ENCODE measurements at places on chromosomes 2 and 18.

- no peak for DNase-seq
Measured at GRCh38 chr18:66630831-66631230, 26.9 kb upstream of the CDH19 start.

- DNase-seq: no peak
Measured at GRCh38 chr2:170502361-170503130, 212.6 kb upstream of the SP5 start.

- no peak for DNase-seq
Measured at GRCh38 chr2:98805412-98806171, 74.7 kb upstream of the MGAT4A start.

DNA sequence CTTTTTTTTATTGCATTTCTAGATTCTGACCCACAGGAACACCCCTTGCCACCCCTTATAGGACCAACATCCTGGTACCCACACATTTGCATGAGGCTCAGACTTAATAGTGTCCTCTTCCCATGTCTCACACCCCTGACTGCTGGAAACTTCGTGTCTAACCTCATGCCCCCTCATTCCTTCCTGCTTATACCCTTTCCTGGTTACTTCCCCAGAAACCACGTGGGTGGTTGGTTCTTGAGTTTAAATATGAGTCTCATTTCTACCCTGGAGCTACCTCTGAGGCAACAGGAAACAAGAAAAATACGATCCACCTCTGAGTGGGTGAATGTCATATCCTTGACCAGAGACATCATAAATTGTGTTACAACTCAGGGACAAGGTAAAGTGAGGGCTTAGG lies 1.6 kb downstream of the TNP1 start:
- DNase-seq: no peak

- DNase-seq: peak; percentile 31
Measured at GRCh38 chr2:27049422-27050280, 1.8 kb upstream of the AGBL5 start.

DNA sequence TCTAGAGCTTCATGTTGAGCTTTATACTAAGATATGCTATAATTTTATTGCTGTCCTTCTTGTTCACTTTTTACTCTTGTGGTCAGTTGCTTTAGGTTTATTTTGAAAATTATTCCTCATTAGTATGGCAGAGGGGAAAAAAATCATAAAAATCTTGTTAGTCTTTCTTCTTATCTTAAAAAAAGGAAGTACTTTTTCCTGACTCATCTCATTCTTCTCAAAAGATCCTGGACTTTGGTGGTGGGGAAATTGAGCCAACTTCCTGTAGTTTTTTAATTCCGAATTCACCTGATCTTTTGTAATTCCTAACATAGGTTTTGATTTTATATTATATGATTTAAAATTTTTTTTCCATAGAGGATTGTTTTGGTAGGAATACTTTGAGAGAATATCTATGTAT lies 3.8 kb downstream of the SLC4A1AP start:
- no peak for DNase-seq

DNA sequence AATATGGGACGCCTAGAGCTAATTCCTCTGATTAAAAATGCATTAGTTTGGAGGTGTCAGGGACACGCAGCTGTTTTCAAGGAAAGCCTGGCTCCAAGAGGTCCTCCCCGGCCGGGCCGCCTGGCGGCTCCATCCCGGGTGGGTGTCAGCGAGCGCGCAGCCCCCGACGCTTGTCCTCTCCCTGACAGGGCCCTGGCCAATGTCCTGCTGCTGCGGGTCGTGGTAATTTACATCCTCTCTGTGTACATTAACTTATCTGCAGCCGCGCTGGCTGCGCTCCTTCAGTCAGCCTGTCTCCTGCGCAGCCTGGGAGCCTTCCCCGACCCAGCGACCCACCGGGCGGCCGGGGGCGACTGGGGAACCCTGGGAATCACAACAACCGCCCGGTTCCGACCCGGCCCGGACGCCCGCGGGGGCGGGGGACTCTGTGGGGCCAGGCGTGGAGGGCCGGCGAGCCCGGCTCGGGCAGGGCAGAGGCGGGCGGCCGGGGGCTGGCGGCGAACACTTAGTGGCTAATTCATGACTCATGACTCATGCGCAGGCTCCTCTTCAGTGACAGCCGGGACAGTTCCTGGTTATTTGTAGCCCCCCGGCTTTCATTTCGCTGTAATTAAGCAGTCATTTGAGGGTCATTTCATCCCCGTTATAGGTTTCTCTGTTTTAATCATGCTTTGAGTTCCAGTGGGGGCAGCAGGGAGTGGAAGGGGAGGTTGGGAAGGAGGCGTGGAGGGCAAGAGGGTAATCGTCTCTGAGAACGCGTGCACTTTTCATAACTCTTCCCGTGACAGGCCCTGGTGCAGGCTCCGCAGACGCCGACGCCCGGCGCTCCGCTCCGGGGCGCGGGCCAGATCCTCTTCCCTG lies 141.9 kb upstream of the CTAGE1 start:
- no peak for DNase-seq

- no peak for DNase-seq
Measured at GRCh38 chr18:72530622-72531021, 13.5 kb downstream of the CBLN2 start.

DNA sequence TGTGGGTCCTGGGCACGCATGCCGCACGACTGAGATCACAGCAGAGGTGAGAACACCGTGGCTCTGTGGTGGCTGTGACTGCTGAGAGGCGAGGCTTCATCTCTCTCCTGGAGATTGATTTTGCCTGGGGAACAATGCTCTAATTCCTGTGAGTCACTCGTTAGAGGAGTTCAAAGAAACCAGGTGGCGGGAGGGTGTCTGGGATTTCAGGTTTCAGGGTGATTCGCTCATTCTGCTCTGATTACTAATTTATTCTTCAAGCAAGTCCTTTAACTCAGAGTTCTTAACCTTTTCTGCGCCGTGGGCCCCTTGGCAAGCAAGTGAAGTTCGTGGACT lies 56.3 kb downstream of the GLI2 start:
- no peak for DNase-seq

- DNase-seq: no peak
Measured at GRCh38 chr2:134368009-134368817, 114.3 kb downstream of the MGAT5 start.

DNA sequence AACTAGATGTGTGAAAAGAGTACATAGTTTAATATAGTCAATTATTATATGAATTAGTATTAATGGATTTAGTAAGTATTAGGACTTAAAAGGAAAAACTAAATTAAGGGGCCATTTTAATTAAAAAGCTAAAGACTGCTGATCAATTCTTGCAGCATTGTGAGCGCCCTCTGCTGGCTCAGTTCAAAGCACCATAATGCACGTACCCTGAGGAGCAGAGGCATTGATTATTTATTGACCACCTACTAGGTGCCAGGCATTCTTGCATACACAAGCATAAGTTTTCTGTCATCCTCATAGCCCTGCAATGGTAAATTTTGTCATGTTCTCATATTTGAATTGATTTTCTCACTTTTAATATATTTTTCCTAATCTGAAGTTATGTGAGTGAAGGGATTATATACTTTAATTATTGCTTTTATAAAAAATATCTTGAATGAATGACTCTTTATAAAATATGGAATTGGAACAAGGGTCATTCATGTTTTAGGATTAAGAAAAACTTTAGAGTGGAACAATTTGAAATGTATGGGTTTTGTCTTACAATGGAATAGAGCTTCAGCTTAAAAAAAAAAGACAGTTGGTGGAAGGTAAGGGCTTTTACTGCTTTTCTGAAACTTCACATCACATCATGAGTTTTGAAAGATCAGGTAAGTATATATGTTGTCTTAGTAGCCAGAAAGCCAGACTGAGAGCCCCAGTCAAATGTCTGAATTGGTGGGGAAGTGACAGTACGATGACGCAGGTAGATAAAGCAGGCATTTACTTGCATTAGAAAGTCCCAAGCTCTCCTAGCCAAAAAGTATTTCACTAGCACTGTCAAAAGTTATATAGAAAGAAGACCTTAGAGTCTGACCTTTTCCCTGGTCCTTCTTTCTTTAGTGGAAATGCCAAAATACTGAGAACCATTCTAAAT lies 9.7 kb downstream of the ITGA4 start:
- DNase-seq: peak; percentile 70

DNA sequence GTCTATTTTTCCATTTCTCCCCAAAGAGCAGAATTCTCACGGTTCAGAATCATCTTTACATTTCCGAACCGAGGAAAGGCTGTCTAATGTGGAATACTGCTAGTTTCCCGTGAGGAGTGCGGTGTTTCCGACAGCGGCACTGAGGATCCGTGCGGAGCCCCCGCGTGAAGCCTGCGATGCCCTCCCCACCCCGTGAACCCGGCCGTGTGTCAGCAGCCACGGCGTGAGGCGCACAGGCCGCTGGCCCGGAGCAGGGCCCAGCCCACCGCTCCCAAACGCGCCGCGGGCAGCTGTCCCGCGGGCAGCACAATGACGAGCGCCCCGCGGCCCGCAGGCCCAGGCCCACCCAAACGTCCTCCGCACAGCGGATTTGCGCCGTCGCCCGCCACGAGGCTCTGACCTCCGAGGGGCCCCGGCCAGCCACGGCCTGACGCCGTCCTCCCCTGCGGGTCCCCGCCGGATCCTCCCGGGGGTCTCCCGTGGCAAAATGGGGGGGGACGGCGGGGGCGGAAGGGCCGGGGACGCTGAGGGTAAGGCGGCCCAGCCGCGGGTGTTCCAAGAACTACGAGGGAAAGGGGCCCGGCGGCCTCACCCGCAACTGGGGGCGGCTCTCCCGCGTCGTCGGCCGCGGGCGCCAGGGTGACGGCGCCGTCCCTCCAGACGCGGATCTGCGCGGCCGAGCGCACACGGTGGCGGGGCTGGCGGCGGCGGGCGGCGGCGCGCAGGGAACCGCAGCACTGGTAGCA lies 796 bp downstream of the SPIRE1 start:
- no peak for DNase-seq

DNA sequence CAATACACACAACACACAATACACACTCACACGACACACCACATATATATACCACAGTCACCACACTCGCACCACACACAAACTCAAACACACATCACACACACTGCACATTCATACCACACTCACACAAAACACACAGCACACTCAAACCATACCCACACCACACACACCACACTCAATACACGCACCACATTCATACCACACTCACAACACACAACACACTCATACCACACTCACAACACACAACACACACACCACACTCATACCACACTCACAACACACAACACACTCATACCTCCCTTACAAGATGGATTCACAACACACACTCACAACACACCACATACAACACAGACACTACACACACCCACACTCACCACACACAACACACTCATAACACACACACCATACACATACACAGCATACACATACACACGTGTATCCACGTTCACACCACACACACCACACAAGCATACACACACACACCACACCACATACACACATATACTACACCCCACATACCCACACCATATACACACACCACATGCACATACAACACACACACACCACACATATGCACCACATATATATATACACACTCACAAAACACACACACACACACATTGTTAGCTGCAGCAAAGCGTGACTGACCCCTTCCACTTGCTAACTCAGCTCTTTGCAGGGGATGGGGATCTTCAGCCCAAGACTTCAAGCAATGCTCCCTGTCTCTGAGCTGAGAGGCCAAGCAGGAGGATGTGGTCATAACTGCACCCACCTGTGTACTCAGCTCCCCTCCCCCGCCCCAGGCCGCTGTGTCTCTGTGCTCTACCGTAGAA lies 59.0 kb downstream of the SDC1 start:
- no peak for DNase-seq

DNA sequence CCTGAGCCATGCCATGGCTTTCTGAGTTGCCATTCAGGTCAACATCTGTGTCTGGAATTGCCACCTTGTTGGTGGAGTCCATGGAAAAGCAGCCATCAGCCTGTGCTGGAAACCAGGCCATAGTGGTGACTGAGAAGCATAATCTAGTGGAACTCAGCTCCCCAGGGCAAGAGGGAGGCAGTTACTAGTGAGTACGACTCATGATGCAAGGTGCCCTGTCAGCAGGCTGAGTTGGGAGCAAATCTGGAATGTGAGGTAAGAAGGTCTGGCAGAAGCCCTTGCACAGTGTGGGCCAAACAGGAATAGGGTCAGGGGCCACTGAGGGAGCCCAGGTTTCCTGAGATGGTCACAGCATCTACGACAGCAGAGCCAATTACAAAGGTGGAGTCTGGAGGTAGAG lies 37.1 kb downstream of the SULT1C2 start:
- no peak for DNase-seq

Measured in stimulated activated CD8-positive, alpha-beta memory T cell treated with anti-CD3 and anti-CD28 coated beads, Interleukin-15, amount 100 ng/mL, for 1 hour (primary cell).